ENCODE measurements at places on chromosomes 7 and 10.

- no peak for DNase-seq
Measured at GRCh38 chr7:5296015-5296610, 13.4 kb downstream of the SLC29A4 start.

DNA sequence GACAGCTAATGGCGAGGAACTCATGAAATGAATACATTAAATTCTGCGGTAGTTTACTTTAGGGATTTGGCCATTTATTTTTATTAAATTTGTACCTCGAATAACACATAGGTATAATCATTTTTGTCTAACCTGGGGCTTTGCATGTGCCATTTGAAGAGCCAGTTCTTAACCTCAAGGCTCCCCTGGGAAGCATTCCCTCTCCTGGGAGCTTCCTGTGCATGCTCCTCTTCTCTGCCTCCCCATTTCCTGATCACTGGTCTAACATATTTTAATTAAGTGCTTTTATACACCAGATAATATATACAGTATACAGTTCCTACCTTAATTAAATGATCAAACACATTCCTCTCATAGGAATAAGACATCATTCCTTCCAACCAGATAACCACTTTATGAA, 183.9 kb upstream of the FZD1 start:
- DNase-seq, result no peak

- no peak for DNase-seq
Measured at GRCh38 chr7:5661942-5662341, 119.5 kb downstream of the RNF216 start.

- no peak for DNase-seq
Measured at GRCh38 chr7:75533926-75534325, 41.8 kb downstream of the SPDYE5 start.

- no peak for DNase-seq
Measured at GRCh38 chr10:6382081-6382480, 179.3 kb downstream of the PFKFB3 start.

DNA sequence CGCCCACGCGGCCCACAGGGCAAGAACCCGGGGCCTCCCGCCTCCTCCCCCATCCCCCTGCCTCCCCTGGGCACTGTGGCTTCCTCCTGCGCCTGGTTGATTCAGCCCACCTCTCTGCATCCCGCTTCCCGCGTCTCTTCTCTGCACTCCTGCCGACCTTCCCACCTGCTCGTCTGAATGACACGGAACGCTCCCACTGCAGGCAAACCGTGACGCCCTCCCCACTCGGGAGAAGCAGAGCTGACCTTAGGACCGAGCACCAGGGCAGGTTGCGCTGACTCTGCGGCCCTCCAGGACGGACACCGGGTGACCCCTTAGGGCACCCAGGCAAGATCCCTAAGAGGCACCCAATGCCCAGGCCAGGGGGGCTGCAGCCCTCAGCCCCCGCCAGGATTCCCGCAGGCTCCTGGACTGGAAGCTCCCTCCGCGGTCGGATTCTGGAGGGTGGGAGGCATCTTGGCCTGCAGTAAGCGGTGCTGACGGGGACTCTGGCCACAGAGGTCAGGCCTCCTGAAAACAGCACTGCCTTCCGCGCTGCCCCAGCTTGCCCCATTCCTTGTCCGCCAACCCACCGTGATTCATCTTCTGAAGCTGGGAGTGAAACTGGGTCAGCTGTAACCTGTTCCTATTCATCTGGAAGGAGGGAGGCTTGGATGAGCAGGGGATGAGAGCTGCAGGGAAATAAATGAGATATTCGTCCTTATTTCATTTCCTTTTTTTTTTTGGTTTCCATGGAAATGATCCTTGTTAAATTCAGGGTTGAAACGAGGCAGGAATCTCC, 990 bp downstream of the CALML3 start:
- DNase-seq, result no peak

- peak; percentile 94 for DNase-seq
Measured at GRCh38 chr7:138459413-138460175, 465 bp upstream of the TRIM24 start.

- DNase-seq, result no peak
Measured at GRCh38 chr7:28389504-28390395, 22.6 kb upstream of the CREB5 start.

DNA sequence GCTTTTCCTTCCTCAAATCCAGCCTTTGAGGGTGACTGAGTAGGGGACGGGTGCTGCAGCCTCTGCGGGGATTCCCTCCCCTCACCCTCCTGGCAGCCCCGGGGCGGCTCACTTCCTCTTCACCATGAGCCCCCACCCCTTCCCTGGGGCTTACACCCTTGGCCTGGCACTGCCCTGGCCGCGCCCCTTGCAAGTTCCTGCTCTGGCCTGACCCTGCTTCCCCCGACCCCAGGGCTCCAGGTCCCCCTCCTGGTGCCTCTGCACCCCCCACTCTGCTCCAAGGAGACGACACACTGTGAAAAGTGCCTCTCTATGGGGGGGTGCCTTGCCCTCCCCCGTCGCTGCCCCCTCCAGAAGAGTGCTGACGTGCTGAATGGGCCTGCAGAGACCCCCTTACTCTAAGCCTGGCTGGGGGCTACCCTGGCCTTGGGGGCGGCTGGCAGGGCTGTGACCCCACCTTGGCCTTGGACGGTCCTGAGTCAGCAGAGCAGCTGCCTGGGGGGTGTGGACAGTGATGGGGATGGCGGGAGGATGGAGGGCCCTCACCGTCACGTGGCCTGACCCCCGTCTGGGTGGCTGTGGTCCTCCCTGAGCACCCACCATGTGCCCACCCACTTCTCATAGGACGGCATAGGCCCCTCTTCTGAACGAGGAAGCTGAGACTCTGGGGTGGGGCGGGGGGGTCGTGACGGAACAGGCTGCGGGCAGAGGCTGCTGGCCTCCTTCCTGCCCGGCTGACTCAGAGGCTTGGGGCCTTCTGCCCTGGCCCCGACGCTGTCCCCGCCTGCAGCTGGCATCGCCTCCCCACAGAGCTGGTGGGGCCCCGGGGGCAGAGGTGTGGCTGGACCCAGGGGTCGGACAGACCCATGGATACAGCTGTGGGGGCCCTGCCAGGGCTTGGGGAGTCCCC, 9.8 kb downstream of the LFNG start:
- DNase-seq, result no peak

DNA sequence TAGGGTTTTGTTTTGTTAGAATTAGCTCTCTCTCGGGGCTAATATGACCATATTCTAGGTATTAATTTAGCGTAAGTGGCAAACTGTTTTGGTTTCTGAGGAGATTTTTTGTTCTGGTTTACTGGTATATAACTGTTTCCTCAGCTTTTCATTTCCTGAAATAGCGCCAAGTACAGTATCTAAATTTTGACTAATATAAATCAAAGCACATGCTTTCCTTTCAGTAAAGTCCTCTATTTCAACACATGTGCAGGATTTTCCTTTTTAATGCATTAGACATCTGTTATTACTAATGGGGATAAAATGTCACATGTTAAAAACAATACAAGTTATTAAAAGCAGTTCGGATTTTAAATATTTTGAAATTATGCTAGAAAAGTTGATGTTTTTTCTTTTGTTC, 11.3 kb downstream of the FERD3L start:
- no peak for DNase-seq

- DNase-seq, result no peak
Measured at GRCh38 chr10:111432588-111432987, 355.8 kb downstream of the ADRA2A start.
